ENCODE measurements at places on chromosomes 6 and 20.

GRCh38 chr6:2935566-2936291, 32.6 kb upstream of the SERPINB9 start:
- DNase-seq = no peak

GRCh38 chr6:164150232-164150631, 735.7 kb downstream of the QKI start:
- DNase-seq = no peak

GRCh38 chr6:16773362-16773761, 12.1 kb upstream of the ATXN1 start:
- DNase-seq = no peak

DNA sequence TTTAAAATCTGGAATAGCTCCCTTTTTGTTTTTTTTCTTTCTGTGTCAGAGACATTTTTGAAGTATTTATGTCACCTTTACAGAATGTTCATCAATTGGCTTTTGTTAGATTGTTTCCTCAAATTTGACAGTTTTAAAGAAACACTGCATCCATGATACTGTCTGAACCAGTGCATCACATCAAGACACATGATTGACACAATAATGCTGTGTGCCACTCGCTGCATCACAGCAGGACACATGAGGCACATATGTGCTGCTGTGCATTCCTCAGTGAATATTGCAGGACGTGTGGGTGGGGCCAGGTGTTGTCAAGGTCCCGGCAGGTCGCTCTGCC, 37.4 kb downstream of the ERMARD start:
- DNase-seq = no peak

Measured in NCI-H2081 (cell line).